ENCODE measurements at places on chromosomes 1 and 21.

GRCh38 chr1:87170157-87170556 lies 158.5 kb upstream of the LMO4 start:
- no peak for DNase-seq

- DNase-seq, result no peak
Measured at GRCh38 chr1:44251989-44252671, 38.9 kb downstream of the DMAP1 start.

DNA sequence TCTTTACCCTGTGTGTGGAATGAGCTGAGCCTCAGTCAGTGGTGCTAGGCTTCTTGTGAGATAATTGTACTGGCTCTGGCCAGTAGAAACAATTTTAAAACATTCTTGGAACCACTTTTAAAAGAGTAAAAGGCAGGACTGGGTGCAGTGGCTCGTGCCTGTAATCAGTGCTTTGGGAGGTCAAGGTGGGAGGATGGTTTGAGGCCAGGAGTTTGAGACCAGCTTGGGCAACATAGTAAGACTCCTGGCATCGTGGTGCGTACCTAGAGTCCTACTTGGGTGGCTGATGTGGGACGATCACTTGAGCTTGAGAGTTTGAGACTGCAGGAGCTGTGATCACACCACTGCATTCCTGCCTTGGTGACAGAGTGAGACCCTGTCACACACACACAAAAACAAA lies 89.8 kb downstream of the UCK2 start:
- no peak for DNase-seq

- peak; percentile 58 for DNase-seq
Measured at GRCh38 chr1:18913065-18913835, 10.9 kb upstream of the ALDH4A1 start.

GRCh38 chr1:160040476-160040875 lies 8.7 kb upstream of the PIGM start:
- no peak for DNase-seq

Measured in activated naive CD8-positive, alpha-beta T cell treated with anti-CD3 and anti-CD28 coated beads, Interleukin-2, amount 50 U/mL, for 16 hours (primary cell).